ENCODE measurements at places on chromosomes 2 and 18.

- no peak for DNase-seq
These were observed 725.5 kb upstream of the ZEB2 start for GRCh38 chr2:145245268-145245870.

- DNase-seq, result no peak
These were observed 67.5 kb downstream of the SPATS2L start for GRCh38 chr2:200373973-200374416.

- DNase-seq, result peak; percentile 38
These were observed 11.2 kb downstream of the ATP6V1B1 start for GRCh38 chr2:70946832-70947442.

GRCh38 chr2:238570391-238570790 lies 143.7 kb downstream of the ASB1 start:
- no peak for DNase-seq

GRCh38 chr18:62521593-62521992 lies 1.2 kb upstream of the ZCCHC2 start:
- DNase-seq, result no peak

- no peak for DNase-seq
These were observed 82.7 kb upstream of the SMAD2 start for GRCh38 chr18:48013162-48013561.

DNA sequence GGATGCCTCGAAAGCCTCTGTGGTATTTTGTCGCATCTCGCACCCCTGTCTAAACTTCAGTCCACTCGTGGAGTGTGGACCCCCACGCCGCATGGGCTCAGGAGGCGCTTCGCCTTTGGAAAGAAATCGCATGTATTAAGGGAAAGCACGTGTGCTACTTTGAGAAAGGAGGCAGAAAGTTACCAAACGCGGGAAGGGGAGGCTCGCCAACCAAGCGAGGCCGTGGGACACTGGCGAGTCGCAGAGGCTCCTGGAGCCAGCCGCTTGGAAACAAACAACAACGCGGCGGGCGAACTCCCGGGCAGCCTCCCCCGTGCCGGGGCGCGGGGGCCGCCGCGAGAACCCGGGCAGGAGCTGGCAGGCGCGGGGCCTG lies 455 bp upstream of the AGAP1 start:
- DNase-seq, result no peak

- DNase-seq, result no peak
These were observed 61.2 kb upstream of the LRRTM1 start for GRCh38 chr2:80365762-80366161.

DNA sequence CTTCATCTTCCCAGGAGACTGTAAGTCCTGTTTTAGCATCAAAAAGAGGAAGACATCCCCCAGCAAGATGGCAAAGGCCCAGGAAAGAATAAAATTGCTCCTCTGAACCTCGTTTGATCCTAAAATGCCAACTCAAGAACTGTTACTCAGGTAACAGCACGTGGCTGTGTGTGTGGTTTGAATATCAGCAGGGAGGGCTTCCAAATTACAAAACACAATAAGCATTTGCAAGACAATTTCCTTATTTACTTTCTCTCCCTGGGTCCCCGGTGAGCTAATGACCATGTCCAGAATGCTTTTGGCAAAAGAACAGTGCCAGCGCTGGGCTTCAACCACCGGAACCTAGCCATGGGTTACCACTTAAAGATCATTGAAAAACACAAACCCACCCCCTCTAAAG lies 163.6 kb downstream of the C1D start:
- no peak for DNase-seq

- peak; percentile 80 for DNase-seq
These were observed 10.4 kb downstream of the COLEC11 start for GRCh38 chr2:3604991-3605961.

DNA sequence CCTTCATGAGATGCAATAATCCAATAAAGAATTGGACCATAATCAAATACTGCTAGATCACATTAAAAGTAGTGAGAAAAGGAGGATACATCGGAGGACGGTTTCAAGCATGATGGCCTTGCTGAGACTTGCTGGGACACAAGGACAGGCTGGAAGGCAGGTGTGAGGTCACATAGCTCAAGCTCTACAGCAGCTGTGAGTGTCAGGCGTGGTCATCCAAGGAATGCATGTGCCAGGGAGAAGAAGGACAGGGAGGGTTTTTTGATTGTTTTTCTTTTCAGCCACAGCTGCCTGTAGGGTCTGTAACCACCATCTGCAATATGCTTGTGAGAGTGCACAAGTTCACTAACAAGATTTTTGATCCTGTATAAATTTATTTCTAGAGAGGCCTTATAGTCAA lies 57.6 kb downstream of the BMP10 start:
- DNase-seq, result no peak

GRCh38 chr18:39274535-39274934 lies 1708.9 kb upstream of the CELF4 start:
- no peak for DNase-seq

GRCh38 chr2:42176992-42177738 lies 8.0 kb downstream of the EML4 start:
- no peak for DNase-seq

GRCh38 chr18:57585421-57585820 lies 1.1 kb downstream of the FECH start:
- no peak for DNase-seq

DNA sequence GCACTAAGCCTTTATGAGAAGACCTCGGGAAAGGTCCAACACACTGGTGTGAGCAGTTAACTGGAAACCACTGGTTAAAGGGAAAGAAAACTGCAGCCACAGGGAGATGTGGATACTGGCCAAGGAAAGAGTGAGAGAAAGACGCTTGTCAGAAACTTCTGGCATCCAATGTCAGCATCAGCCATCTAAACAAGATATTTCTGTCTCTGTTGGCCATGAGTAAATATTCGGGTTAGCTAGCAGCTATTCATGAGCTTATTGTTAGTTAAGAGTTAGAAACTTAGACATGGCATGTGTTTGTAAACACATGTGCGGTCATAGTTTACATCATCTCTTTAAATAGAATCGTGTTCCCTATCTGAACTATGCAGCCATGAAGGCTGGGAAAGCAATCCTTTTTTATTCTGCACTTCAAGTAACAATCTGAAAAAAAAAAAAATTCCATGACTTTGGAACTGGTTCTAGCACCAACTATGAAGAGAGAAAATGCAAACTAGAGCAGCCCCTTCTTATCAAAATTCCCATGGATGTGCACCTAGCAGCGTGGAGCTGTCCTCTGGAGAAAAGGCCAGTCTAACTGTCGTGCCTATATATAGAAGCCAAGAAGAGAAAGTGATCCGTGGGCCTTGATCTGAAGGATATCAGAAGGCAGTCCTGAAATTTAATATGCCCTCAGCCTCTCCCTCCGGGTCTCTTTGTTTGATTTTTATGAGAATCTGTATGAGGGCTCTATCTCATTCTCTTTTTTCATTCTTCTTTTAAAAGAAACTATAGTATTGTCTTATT lies 84.0 kb upstream of the RFX8 start:
- DNase-seq, result no peak

DNA sequence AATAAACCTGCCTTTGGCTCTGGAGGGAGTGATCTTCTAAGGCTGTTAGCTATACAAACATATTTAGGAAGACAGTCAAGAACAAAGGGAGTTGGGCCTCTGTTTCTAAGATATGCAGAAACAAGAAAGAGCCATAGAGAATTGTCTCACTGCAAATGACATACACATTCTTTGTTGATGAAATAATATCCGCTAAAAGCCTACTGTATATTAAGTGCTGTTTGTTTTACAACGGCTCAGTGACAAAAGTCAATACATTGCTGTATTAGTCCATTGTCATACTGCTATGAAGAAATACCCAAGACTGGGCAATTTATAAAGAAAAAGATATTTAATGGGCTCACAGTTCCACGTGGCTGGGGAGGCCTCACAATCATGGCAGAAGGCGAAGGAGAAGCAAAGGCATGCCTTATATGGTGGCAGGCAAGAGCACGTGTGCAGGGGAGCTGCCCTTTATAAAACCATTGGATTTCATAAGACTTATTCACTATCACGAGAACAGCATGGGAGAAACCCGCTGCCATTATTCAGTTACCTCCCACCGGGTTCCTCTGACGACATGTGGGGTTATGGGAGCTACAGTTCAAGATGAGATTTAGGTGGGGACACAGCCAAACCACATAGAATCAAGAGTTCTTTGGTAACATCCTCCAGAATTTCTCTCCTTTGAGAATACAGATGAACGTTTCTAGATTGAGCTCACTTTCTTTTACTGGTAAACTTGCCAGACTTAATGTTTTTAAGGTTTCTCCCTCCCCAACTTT lies 157.8 kb downstream of the PIK3C3 start:
- no peak for DNase-seq
